Panc1 (cell line): ENCODE measurements at places on chromosomes 12 and 14.

- DNase-seq, result no peak
Measured at GRCh38 chr12:69404851-69405565, 45.5 kb downstream of the YEATS4 start.

- no peak for DNase-seq
Measured at GRCh38 chr12:131578828-131579470, 131.9 kb upstream of the SFSWAP start.

GRCh38 chr12:104436790-104437189 lies 20.0 kb upstream of the CHST11 start:
- DNase-seq, result no peak

- DNase-seq, result no peak
Measured at GRCh38 chr12:92416385-92416812, 270.8 kb upstream of the BTG1 start.

GRCh38 chr12:2959505-2960389 lies 550 bp downstream of the TEAD4 start:
- no peak for DNase-seq

DNA sequence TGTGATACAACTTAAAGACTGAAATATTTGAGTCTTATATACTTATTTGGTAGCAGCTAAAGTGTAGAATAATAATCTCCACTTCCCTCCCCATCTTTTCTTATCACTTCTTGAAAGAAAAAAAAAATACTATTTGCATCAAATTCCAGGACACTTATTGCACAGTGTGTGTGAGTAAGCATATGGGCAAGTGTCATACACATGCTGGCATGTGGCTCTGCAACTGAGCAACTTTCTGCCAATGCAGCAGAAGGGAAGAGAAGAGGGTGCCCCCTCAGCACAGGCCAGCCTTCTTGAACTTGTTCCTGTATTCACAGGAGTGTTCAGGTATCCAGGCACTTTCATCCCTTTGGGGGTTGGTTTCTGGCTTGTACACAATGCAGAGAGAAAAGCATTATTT lies 145.8 kb downstream of the CPNE8 start:
- no peak for DNase-seq

DNA sequence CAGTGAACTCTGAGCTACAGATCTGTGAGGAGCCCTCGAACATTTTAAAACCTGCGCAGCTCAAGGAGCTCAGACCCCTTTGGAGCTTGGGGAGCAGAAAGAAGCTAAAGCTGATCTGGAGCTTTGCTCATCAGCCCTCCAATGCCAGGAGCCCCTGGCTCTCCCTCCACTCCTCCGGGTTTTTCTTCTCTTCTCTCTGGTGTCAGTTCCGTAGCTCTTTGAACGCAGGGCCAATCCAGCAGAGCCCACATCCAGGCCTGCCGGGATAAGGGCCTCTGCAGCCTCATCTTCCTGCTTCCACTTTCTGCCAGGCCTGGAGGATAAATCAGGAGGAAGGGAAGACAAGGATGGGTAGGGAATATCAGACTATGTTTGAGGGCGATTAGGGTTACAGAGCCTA lies 6.0 kb downstream of the HOXC4 start:
- DNase-seq, result no peak

GRCh38 chr12:88753066-88753465 lies 172.8 kb upstream of the KITLG start:
- DNase-seq, result no peak

DNA sequence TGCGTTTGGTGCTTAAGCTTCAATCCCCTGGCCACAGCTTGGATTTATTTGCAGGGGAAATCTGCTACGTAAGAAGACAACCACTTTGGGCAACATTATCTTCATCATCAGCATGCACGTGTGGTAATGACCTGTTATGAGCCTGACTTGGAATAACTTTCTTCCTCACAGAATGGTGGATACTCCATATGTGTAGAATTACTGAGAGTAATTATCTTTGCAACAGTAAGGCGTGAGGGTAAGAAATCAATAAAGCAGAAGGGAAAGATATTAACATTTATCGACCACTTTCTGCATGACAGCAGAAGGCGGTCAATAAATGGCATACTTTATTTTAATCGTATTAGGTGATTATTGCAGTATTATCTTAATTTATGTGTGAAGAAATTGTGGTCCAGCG lies 152.7 kb downstream of the RGS6 start:
- DNase-seq, result no peak

DNA sequence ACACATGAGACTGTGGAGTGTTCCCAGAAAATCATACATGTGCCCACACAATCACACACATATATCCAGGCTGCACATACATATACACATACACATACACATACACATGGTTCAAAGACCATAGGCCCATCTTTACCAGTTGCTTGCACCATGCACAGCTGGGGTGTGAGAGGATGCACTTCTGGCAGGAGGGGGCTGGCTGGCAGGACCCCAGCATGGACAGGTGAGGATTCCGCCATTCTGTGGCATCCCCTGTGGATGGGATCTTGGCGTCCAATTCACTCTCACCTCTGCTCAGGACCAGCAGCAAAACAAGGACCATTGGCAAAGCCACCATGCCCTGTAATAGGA lies 7.0 kb downstream of the ITGB7 start:
- no peak for DNase-seq

DNA sequence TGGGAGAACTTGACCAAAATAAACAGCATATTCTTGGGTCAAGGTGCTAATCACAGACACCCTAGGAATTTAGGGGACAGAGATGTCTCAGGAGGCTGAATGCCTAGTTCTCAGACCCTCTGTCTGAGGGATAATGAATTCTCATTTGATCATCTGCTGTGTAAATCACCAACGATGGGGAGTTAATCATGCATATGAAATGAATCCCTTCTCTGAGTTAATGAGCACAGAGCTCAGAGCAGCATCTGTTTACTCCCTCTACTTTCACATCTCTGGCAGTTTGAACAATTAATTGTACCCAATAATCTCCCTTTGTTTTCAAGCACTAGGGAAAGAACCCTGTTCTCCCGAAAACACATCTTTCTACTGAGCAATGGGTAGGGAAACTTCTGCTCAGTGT lies 129.4 kb upstream of the SRRM4 start:
- DNase-seq, result no peak

GRCh38 chr14:51917193-51917592 lies 56.8 kb downstream of the GNG2 start:
- no peak for DNase-seq

DNA sequence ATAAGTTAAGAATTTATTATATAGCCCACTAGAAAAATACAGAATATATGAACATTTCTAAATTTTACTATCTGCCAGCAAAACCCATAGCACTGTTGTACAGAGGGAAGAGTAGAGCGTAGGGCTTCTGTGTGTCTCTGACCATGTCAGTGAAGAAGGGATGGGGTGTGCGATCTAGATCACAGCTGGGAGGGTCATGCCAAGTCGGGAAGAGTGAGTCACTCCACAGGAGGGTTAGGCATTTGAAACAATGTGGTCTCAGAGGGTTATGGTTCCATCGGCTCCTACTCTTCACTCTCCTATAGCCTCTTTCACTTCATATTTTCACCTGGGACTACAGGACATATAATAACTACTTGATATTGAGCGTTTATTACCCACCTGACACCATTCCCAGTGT lies 185.1 kb upstream of the DDHD1 start:
- DNase-seq, result no peak

DNA sequence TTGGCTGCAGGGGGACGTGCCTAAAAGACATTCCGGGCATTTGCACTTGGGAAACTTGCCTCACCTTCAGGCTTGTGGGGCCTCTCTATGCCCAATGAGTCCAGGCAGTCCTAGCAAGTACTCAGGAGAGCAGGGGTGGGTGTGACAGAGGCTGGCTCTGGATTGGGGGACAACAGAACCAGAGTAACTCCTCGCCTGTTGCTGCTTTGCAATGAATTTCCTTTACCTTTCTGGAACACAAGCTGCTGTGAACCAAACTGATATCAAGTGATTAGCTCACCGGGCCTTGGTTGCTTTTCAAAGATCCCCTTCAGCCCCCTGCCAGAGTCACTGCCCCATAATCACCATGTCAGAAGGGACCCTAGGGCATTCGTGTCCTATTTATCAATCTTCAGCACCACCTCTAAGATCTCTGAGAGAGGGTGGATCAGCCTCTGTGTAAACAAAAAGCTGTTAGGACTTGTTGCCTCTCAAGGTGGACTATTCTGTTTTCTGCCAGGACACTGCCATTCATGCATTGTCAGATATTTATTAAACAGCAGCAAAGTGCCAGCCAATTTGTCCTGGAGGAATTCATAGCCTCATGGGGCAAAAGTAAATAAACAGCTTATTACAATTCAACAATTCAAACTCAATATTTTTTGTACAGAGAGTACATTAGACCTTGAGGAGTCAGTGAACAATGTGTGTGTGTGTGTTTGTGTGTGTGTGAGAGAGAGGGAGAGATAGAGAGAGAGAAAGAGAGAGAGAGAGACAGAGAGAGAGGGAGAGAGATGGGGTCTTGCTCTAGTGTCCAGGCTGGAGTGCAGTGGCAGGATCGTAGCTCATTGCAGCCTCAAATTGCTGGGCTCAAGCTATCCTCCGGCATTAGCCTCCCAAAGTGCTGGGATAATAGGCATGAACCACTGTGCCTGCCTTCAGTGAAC lies 11.3 kb downstream of the NFATC4 start:
- no peak for DNase-seq

- no peak for DNase-seq
Measured at GRCh38 chr12:94942663-94943062, 60.8 kb downstream of the NDUFA12 start.

- no peak for DNase-seq
Measured at GRCh38 chr12:20446836-20447235, 78.5 kb downstream of the PDE3A start.

DNA sequence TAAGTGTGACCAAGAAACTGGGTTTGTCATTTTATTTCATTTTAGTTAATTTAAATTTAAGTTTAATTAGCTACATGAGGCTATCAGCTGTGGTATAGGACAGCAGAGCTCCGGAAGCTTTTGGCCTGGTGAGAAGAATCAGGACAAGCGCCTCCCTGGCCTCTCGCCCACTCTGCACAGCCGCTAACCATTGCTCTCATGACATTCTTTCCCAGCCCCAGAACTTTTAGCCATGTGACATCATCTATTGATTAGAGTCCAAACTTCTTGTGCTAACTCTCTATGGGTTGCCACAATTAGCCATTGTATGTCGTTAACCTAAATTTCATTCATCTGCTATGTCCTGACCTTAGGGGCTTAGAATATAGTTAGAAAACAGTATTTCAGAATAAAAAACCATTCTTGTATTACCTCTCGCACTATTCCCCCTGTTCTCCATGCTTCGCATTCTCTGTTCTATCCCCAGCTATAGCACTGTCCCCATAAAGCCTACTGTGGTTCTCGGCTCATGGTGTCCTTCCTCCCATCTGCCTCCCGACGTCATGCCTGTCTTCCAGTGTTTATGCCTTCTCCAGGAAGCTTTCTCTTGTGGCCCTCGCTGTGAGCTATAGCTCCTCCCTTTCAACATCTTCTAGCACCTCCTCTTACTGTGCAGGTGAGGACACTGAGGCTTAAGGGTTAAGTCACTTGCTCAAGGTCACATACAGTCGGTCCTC lies 23.5 kb downstream of the SSH1 start:
- no peak for DNase-seq

- DNase-seq, result no peak
Measured at GRCh38 chr12:109744026-109744425, 30.4 kb downstream of the FAM222A start.

- no peak for DNase-seq
Measured at GRCh38 chr14:96105926-96106441, 66.8 kb downstream of the C14orf132 start.

- no peak for DNase-seq
Measured at GRCh38 chr12:1618489-1618888, 10.5 kb upstream of the WNT5B start.

GRCh38 chr12:76674669-76675315 lies 89.1 kb upstream of the ZDHHC17 start:
- DNase-seq, result no peak

DNA sequence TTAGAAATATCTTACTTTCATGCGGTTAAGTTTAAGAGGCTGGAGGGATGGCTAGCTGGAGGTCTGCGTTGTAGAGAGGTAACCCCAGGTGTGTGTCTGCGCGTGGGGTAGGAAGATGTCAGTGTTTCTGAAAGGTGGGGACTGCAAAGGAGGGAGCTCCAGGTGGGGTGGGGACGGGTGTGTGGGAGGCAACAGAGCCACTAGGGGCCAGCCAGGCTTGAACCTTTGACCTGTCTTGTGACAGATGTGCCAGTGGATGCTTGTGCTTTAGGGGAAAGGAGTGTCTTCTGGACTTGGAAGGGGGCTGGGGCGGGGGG lies 841 bp downstream of the GLI1 start:
- no peak for DNase-seq

DNA sequence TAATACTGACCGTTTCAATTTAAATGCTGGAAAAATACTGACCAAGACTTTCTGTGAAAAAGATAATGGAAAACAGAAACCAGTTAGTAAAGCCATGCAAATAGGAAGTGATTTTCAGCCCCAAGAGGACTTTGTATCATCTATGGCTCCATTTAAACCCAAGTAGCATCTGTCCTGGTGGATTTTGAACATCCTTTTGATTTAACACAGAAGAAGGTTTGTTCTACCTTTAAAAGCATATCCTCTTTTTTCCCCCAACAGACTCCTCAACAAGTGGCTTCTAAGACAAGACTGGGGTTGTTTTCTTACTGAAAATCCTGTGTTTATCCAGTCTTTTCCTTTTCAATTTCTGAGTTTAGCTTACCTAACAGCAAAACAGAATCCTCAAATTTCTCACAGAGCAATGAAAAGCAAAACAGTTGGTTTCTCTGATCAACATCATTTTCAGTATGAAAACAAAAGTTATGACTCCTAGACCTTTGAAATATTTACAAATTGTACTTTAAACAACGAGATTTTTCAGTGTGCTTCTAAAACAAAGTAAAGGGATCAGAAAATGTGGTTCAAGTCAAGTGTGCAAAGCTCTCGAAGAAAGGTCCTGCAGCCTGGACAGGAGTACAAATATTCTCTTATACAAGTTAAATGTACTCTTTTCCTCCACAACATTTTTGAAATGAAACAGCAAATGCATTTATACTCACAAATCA lies 2.9 kb downstream of the PHLDA1 start:
- no peak for DNase-seq

DNA sequence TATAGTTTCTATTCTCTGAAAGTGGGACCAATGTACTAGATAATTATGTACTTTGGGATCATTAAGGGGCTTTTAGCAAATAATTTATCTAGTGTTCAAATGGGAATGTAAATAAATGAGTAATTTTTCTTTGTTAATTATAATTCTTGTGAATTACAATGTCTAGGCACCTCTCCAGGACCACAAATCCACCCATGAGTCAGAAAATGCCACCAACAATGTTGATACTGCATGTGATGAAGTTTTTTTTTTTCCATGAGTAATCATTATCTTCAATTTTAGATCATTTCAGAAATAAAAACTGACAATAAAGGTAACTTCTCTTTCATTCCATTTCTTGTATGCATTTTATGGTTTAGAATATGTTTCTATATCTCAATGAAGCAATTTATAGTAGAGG lies 470.3 kb downstream of the VRK1 start:
- no peak for DNase-seq
